ENCODE measurements at places on chromosomes 16 and 17.

DNA sequence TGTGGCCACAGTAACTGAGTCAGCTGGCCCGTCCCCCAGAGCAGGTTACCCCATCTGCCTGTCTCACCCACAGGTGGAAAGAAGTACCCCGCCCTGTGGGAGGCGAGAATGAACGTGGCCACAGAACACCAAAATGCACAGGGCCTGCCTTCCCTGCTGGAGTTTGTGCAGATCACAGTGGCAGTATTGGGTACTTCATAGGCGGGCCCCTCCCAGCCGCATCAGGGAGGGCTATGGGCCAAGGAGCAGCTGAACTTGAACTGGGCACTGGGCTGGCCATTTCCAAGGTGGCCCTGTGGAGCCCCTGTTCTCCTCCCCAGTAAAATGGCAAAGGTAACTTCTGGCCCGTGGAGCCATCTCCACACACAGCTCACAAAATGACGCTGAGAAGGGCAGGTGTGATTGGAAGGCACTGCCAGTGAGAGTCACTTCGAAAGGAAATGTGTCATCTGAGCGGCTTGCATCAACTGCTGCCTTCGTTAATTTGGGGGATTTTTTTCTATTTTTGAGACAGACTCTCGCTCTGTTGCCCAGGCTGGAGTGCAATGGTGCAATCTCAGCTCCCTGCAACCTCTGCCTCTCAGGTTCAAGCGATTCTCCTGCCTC is 162.9 kb downstream of the ENGASE start:
- DNase-seq = no peak

- peak; percentile 53 for DNase-seq
Observed at GRCh38 chr17:65198653-65199382, 61.6 kb downstream of the RGS9 start.

DNA sequence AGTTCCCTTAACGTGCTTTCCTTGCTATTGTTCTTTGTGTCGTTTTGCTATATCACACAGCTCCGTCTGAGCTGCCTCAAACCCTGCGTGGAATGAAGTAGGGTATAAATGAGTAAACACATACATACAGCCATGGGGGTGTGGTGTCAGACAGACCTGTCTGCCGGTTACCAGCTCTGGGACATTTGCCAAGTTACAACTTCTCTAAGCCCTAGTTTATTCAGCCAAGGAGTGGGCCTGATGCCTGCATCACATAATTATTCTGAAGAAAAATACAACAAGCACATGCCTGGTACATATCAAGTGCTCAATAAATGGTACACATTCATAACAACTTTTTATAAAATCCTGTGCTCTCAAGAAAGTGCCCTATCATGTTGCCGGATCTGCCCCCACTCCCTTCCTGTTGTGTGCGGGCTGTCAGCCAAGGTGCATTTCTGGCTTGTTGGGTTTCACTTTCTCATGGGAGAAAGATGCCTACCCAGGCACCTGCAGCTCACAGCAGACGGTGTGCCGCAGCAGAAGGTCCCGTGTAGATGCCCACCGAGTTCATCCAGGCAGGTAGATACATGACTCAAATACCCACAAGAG is 30.5 kb downstream of the SMPD3 start:
- no peak for DNase-seq

DNA sequence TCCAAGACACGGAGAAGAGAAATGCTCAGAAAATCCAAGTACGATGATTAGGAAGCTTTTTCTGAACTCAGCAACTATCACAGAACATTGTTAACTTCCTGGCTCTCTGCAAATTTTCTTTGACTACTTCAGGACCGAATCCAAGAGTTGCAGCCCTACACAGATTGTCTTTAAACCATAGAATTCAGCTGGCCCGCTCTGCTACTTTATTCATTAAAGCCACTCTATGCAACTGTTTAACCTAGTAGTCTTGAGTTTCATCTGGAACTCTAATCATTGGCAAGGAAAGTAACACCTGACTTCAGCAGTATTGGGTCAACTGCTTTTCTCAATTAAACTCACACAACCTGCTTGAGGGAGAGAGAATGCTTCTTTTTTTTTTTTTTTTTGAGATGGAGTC is 210.1 kb downstream of the SLC39A11 start:
- DNase-seq = no peak

DNA sequence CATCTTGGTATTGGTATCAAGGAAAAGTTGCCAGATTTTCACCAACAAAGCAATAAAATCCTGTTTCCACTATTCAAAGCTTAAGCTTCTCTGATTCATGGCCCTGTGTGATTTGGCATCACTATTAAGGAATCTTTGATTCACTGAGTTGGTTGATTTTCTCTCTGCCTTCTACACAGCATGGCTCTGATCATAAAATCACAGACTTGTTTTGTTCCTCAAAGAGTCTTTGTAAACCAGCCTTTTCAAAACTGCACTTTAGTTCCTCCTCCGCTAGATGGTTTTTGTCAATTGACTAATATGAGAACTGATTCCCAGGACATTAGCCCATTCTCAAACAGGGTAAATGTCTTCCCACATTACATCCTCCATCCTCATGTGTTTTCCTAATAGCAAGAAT is 197.6 kb downstream of the DNAH9 start:
- no peak for DNase-seq

DNA sequence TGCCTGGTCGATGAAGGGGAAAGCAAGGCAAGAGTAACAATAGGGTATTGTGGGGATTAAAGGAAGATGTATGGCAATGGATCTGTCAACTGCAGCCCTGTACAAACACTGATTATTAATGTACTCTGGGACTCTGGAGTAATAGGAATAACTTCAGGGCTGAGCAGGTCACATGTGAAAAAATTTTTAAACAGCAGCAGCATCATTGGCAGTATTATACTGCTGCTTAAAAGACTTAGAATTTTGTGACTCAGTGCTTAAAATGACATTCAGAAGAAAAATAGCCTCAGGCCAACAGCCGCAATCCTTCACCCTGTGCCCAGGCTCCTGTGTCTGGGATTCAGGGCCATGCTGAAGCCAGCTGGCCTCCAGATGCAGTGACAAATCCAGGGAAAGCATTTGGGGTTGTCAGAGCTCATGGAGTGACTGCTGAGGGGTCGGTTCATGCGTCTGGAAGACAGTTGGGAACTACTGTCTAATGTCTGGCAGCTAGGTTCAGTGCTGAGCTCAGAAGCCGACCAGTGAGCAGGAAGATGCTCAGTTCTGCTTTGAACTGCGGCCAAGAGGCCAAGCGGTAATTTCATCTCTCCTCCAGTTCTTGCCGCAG is 22.2 kb downstream of the TEX2 start:
- peak; percentile 87 for DNase-seq

DNA sequence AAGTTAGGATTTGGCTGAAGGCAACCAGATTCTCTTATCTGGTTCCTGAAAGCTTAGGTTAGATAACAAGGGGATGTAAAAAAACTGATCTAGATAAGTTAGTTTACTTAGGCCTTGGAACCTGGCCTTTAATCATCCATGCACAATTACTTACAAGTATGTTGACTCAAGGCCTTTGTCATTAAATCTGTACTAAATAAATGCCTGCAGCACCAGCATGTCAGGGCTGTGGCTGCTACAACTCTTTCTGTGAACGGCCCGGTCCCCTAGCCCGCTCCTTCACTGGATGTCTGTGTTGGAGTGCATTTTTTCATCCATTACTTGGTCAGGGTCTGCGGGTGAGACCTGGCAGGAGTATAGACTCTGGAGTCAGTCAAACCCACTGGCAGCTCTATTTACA is 48.4 kb upstream of the ALDH3A1 start:
- DNase-seq = no peak

- DNase-seq = no peak
Observed at GRCh38 chr17:2410951-2411350, 10.1 kb upstream of the MNT start.

DNA sequence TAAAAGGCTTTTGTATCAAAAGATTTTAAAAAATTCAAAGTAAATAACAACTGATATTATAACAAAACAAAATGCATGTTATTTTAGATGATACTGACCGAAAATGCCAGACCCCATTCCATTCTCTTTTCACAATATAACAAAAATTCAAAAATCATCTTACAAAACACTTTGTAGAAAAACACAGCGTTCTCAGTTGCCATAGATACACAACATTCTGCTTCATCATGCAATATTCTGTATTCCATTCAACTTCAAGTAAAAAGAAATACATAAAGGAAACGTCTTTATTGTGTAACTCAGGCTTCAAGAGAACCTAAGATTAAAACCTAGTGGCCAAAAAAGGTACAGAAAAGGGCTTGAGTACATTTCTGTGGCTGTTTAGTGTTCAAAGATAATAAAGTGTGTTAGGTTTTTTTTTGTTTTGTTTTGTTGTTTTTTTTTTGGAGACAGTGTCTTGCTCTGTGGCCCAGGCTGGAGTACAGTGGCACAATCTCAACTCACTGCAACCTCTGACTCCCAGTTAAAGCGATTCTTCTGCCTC is 250.5 kb downstream of the CEP112 start:
- DNase-seq = no peak

GRCh38 chr17:54901230-54901822 is 674 bp downstream of the TOM1L1 start:
- DNase-seq = peak; percentile 42

GRCh38 chr17:27802962-27803680 is 2.8 kb upstream of the NOS2 start:
- no peak for DNase-seq

- peak; percentile 68 for DNase-seq
Observed at GRCh38 chr17:42107597-42108576, 4.6 kb downstream of the DHX58 start.

DNA sequence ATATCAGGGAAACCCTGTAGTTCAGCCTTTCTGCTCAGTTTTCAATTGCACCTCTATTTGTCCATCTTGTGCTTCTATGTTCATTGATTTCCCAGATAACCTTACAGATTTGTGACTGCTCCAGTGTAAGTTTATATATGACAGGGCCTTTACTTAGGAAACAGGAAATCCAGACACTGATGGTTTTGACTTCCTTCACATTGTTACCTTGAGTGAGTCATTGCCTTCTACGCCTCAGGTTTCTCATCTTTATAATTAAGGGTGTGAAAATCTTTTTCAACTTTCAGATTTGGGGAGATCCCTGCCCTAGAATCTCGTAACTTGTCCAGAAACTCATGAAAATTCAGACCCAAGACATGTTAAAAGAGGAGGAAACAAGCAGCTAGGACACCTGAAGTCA is 342.4 kb upstream of the TBX2 start:
- no peak for DNase-seq

DNA sequence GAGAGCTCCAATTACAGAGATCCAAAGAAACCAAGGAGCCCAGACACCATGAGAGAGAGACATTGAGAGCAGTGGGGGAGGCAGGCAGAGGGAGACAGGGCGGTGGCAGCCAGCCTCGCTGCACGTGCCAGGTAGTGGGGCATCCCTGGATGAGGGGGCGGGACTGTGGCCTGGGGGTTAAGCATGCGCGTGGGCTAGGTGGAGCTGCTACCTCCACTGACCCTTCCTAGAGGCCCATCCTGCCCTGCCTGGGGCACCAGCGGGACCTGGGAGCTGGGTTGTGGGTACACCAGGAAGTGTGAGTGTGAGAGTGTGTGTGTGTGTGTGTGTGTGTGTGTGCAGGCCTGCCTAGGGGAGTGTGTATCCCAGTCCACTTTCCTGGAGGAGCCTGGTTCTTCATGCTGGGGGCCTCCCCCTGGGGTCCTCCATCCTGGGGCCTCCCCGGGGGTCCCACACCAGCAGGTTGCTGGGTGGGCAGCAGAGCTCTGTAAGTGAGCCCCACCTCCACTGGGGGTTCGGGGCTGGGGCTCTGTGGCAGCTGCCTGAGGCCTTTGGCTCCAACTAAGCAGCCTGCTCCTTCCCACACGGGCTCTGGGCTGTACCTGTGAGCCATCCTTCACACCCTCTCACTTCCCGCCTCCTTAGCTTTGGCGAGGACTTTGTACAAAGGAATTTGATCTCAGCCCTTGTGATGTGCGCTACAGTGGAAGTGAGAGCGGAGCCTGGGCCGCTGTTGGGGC is 127.4 kb downstream of the IRF8 start:
- no peak for DNase-seq

DNA sequence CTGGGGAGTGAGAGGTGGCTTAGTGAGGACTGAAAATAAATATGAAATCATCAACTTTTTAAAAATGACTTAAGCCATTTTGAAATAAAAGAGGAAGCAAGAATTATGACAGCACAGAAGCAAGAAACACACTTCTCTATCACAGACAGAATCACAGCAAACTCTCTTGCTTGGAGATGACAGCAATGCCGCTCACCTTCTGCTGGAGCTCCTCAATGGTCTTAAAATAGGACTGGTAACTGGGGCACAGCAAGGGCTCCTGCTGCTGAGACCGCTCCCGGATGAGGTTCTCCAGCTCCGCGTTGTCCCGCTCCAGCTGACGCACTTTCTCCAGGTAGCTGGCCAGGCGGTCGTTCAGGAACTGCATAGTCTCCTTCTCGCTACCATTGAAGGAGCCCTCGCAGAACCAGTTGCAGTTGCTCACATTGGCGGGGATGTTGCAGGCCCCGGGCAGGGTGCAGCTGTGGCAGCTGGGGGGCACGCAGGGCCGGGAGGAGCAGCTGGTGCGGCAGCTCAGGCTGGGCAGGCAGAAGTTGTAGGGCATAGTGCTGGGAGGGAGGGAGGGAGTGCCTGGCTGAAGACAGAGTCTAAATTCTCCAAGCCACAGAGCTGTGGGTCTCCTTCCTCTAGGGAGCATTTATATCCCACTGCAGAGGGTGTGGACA is at the start of gene KRT31:
Gene KRT31 (minus strand): TSS at position 613 of the 665 bp plus-strand sequence. CDS start 69 bp downstream, at position 544.
- DNase-seq = no peak

DNA sequence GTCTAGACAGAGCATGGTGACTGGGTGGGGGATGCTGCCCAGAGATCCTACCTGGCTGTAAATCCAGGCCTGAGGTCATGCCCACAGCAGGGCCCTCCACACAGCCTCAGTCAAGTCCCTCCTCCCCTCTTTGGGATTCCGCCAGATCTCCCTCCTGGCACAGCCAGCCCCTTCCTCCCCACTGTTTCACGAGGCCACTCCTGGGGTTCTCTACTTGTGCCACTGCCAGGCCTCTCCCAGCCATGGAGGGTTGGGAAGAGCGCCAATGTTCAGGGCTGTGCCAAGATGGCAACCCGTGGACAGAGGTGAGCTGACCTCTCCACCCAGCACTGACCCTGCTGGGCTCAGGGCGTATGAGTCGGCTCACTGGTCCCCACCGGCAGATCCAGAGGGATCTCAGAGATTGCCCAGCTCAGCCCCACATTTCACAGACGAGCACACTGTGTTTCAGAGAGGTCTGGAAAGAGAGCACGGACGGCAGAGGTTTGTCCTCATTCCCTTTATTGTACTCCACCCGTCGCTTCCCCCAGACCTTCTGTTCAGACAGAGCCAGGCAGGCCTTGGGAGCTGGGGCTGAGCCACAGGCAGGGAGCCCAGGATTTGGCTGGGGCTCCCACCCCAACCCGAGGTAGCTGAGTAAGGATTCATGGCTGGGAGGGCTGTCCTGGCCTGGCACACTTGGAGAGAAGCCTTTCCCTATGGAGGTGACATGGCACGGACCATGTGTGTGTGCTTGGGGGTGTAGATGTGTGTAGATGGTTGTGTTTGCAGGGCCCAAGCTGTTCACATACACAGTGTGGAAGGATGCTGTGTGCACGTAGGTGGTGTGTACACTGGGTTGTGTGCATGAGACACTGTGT is 3.5 kb upstream of the CAMKK1 start:
- DNase-seq = no peak

DNA sequence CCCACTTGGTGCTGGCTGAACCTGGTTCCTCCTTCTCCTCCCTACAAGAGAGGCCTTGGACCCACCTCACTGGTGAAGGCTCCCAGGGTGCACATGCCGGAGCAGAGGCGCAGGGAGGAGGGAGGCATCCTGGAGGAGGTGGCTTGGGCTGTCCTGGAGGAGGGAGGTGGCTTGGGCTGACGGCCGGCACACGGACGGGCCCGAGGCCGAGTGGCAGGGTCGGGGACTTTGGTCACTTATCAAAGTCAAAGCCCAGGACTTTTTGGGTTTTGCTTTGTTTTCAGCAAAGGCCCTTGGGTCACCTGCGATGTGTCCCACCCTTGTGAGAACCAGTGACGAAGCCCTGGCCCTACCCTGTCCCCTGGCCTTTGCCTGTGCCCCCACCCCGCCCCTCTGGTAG is 28.5 kb downstream of the ENDOV start:
- no peak for DNase-seq

All from fibroblast of skin of right biceps (primary cell).